ENCODE measurements at places on chromosomes 5 and 9.

- DNase-seq = no peak
Measured at GRCh38 chr5:83556190-83556589, 84.6 kb downstream of the VCAN start.

DNA sequence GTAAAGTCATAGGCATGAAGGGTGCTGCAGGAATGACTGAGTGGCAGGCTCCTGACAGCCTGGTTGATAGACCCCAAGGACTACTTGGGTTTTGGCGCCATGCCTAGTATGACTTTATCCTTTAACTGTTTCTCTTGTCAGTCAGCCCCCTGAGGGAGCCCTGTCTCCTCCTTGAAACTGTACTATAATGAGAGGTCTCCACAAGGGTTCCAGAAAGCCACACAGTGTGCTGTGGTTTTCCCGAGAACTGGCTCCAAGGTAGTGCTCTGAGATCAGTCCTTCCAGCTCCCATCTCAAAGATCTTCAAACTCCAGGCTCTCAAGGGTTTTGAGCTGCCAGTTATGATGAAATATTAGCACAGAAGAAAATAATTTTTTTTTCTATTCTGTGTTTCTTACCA lies 26.7 kb upstream of the TNC start:
- no peak for DNase-seq

GRCh38 chr5:67233075-67233474 lies 36.5 kb upstream of the CD180 start:
- no peak for DNase-seq

DNA sequence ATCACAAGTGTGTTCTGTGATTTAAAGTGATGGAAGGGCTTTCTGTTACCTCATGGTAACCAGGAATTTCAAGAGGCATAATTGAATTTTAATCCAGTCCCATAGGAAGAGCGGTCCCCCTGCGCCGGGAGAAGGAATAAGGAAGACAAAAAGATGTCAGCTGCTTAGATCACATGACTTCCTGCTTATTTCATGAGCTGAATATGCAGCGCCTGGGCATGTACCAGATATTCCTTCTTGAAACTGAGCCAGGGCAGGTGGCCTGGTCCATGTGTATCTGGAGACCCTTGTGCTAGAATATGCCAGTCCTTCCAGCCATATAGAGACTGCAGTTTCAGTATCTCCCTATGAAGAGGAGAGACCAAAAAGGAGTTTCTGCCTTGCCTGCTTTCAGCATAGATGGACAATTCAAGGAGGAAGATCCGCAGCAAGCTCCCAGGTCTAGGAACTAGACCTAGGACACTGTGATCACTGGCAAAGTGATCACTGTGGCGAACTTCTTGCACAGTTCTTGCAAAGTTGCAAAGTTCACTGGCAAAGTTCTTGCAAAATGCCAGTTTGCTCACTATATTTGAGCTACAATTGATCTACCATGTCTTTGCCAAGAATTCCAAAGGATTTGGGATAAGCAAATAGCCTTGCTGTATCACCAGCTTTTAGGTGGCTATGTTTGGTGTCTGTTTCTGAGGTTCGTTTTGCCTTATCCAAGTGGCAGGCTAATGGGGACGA lies 102.9 kb upstream of the PHYKPL start:
- no peak for DNase-seq

GRCh38 chr9:111890334-111890733 lies 6.3 kb upstream of the UGCG start:
- no peak for DNase-seq

DNA sequence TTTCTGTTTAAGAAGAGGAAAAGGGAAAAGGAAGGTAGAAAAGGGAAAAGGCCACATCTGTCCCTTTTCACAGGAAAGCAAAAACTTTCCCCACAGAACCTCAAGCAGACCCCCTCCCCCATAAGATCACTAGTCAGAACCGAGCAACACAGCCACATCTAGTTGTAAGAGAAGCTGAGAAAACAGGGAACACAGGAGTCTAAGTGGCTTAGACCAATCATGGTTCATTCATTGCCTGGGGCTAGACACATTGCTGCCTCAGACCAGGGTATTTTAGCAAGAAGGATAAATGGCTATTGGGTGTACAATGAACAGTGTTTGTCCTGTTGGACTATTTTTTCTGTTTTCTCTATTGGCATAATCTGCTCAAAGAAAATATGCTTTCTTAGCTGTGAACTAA lies 98.0 kb downstream of the ARL15 start:
- no peak for DNase-seq

DNA sequence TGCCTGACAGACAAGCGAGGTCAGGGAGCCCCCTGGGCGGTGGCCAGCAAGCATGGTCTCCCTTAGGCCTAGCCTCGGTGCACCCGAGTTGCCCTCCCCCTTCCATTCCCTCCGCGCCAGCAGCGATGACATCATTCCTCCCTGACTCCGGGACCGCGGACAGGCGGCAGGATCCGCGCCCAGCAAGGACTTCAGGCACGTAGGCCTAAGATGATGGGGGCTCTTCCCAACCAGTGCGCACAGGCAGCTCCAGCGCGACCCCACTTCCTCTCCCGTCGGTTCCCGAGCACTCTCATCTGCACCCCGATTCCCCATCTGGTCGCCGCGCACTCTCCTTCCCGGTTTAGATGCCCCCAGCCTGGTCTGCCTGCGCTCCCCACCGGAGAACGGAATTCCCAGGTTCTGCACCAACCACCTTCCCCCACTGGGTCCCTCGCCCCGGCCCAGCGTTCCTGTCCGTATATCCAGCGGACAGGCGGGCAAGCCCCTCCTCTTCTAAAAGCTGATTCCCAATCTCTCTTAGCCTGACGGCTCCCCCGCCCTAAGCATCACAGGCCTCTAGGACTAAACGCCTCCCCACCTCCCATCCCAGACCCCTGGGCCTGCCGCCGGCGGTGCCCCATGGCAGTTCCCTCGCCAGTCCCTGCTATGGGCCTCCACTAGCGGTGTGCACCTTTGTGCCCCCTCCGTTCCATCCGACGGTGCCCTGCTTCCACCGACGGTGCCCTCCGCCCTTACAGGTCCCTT lies 931 bp downstream of the FAM219A start:
- no peak for DNase-seq

DNA sequence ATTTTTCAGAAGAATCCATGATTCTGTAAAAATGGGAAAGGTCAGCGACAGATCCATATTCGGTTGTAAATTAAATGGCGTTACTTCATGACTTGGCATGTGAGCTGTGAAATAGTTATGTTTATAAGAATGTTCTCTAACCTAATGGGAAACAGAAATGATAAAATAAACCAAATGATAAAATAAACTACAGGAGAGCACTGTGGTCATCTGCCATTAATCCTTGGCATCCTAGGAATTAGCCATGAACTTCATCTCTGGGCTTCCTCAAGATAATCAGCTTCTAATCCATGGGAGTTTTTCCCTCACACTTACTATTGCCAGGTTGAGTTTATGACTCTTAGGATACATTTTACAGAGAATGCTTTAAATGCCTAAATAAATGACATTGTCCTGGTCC lies 94.6 kb upstream of the SLC30A5 start:
- no peak for DNase-seq

DNA sequence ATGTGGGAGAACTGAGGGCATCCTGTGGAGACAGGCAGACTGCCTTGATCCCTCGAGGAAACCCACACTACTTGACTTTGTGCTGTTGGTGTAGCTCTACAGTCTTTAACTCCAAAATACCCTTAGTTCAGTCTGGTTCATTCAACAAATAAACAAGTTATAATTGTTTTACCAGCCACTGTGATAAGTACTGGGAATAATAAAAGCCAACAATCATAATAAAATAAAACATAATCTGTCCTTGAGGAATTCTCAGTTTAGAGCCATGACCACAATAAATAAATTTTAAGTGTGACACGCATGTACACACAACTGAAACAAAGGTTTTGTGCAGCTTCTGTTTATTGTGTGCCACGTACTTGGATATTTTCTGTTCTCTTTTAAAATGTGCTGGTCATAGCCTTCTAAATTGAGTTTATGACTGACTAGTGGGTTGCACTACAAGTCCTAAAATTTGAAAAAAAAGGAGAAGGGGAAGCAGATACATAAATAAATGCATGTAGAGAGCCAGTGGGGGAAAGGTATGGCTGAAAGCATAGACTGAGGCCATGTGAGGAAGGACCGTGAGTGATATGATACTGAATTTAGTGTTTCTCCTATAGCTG lies 6.2 kb upstream of the SCAMP1 start:
- no peak for DNase-seq

DNA sequence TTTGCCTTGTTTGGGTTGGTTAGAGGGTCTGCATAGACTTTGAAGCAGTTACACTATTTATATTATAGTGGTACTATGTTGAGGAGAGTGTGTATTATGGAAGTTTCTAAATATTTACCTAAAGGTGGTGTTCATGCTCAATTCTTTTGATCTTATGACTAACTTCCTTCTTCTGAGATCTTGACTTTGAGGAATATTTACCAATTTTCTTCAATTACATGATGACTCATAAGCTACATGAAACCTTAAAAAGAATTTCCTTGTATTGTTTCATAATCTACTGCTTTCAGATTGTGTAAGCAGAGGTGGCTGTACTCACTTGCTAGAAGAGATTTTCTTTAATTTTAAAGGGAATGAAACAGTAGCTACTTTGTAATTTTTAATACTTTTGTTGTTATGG lies 276.1 kb downstream of the TAF11L14 start:
- no peak for DNase-seq

GRCh38 chr5:129063483-129064113 lies 31.0 kb upstream of the ISOC1 start:
- DNase-seq = no peak

GRCh38 chr5:173816728-173817127 lies 71.4 kb upstream of the CPEB4 start:
- DNase-seq = no peak

DNA sequence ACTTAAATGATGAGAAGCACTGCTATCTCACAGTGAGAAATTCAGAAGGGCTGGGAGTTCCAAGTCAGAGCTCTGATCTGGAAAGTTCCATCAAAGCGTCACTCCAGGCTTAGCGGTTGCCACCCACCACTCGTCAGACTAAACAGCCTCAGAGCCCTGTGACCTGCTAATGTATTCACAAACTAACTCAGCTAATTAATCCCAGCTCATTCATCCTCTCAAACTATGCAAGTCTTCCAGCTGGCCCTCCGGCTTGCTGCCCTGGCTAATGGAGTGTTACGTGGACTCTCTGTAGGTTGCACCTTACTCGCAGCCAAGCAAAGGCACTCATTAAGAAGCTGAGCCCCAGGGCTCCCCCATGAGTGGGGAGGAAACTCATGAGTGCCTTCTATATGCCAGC lies 82.2 kb upstream of the GABRP start:
- DNase-seq = no peak

GRCh38 chr9:6450641-6451375 lies 37.8 kb downstream of the UHRF2 start:
- no peak for DNase-seq

DNA sequence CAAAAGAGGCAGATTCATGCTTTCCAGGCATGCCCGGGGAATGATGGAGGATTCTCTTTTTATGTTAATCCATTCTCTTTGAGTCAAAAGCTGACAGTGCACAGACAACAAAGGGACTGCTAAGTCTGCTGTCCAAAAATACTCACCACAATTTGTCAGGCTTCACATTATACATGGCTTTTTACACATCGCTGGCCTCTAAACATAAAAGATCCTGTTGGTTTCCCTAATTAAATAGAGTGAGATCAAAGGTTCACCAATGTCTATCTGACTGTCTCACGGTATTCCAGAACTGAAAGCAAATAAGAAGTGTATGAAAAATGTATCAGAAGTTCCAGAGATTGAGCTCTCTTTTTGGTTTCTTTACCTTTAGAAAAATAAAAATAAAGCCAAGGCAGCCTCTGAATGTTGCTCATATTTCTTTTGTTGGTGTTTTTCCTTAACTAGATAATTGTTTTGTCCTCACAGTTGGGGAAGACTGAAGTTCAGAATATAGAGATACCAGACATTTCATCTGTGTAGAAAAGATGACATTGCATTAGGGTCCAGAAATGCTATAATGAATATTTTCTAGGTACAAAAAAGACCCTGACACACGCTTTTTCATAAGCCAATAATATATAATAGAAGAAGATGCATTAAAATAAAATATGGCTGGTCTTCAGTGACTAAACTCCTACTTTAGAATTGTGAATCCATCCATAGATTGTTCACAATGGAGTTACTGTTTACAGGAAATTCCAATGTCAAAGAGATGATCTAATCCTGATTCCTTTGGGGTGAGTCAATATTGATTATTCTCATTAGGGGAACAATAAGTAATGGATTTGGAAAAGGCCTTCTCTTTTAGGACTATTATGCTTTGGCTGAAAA lies 688.2 kb upstream of the CDH6 start:
- no peak for DNase-seq

DNA sequence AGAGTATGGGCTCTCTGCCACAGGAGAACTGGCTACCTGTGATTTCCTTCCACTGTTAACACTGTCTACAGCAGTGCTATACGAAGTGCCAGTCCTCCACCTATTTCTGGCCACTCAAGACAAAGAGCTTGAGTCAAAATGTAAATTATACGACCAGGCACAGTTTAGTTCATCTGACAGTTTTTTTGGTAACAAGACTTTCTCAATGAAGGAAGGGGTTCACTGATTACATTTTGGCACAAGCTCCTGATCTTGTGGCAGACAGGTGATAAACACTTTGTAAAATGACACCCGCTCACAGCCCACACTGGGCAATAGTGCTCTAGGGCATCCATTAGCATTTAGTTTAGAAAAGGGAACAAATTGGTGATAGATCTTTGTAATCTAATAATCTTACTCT lies 8.6 kb downstream of the RBM22 start:
- DNase-seq = no peak

- DNase-seq = no peak
Measured at GRCh38 chr9:98908897-98909634, 34.6 kb upstream of the COL15A1 start.

GRCh38 chr5:179266291-179267070 lies 78.8 kb downstream of the ADAMTS2 start:
- DNase-seq = no peak

DNA sequence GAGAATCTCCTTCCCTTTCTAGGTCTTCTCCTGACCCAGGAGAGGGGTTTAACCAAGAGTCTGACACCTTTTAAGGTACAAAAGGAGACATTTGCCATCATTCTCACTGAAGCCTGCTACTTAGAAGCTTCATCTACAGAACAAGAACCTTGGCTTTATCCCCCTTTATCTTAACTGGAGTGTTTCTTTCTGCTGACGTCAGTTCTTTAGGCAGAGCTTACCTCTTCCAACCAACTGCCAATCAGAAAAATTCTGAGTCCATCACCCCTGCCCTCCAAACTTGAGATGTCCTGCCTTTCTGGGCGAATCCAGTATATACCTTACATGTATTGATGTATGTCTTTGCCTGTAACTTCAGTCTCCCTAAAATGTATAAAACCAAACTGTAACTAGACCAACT lies 37.2 kb downstream of the PLEKHG4B start:
- no peak for DNase-seq
